ENCODE measurements at places on chromosomes 6 and 20.

DNA sequence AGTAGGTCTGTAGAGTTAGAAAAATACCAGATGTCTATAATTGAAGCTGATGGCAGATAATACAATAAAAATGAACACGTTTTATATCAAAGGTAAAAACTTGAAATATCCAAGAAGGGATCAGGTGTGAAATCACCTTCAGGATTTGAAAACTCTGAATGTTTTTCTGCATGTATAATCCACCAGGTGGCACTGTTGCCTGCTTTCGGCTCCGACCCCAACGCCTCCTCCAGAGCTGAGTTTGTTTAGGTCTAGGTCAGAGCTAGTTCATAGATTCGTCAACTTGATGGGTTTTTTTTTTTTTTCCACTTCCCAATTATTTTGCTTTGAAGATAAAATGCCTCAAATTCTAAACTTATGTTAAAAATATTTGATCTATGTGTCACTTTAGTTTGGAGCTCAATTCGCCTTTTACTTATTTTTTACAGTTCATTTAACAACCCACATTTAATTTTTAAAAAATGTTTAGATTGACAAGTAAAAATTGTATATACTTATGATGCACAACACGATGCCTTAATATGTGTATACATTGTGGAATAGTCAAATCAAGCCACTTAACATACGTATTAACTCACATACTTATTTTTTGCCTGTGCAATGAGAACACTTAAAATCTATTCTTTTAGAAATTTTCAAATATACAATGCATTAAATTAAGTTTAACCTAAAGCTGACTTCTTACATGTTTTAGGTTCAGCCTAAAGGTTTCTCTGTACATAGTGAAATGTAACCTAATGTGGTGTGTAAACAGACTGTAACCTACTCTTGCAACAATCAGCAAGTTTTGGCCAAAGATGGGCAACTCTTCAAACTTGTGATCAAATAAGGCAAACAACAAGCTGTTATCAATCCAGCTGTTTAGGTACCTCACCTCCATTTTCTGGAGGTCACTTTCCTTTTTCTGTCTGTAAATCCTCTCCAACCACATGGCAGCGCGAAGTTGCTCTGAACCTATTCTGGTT, 39.4 kb upstream of the ENPP4 start:
- DNase-seq: peak; percentile 51

DNA sequence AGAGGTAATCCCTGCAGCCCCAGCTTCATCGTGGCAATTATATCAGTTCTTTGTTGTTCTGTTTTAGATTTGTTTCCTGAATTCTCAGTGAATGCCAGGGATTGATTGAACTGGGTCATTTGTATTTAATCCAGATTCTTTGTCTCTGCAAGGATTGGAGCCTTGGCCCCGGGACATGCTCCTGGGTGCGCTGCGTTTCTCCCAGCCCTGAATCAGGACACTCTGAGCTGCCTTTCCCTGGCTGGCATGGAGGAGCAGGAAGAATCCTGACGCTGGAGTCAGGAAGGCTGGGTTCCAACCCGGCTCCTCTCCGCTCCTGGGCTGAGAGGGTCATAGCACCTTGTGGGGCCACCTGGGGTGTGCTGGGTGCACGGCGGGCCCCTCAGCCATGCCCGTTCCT, 545.6 kb downstream of the QKI start:
- no peak for DNase-seq

GRCh38 chr6:80638213-80639055, 532.0 kb downstream of the BCKDHB start:
- peak; percentile 50 for DNase-seq

DNA sequence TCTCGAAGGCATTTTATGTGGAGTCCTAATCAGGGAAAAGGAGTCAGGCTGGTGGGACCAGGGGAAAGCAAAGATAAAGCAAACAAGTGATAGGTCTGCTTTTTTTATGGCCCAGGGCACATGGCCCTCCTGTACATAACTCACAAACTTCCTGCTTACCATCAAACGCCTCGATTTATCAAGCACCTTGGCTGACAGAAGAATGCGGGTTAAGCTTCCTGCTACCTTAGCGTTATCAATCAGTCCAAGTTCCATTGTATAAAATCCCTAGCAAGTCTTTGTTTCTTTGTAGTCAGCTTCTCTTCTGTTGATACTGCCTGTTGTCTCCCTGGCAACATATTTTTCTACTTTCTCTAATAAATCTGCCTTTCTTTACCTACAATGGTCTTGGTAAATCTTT, 4.1 kb upstream of the TRIM27 start:
- no peak for DNase-seq

DNA sequence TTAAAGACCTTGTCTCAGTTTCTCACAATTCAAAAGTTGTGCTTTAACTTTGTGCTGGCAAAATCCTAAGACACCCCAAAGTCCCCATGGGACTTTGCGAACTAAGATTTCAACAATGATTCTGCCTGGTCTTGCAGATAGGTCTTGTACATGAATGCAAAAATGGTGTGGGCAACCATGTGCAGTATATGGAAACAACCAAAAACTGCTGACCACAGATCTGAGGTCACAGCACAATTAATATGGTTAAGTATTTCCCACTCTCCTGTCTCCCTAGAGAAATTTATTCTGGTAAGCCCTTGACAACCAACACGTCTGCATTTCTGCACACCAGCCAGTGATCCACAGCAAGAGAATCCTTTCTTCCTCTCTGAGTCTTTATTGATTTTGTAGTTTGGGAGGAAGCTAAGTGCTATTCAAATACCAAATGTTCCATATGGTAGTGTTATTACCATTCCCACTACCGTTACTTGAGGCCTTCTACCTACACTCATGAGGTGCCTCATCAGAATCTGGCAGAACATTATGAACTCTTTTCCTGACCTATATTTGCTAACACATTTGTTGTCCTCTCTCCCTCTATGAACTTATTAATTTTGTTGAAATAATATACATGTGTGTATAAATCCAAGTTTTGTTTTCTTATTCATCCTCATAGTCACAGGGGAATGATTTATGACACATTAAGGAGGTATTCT, 178.7 kb downstream of the ATXN1 start:
- no peak for DNase-seq

GRCh38 chr20:19232997-19233794, 20.8 kb downstream of the SLC24A3 start:
- DNase-seq: no peak

DNA sequence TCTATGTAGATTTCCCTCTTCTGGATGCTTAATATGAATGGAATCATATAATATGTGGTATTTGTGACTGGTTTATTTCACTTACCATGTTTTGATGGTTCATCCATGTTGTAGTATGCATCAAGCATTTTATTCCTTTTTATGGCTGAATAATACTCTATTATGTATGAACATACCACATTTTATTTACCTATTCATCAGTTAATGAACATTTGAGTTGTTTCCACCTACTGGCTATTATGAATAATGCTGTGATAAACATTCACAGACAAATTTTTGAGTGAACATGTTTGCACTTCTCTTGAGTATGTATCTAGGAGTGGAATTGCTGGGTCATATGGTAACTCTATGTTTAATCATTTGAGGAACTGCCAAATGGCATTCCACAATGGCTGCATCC, 14.9 kb upstream of the ZNF451 start:
- DNase-seq: no peak

DNA sequence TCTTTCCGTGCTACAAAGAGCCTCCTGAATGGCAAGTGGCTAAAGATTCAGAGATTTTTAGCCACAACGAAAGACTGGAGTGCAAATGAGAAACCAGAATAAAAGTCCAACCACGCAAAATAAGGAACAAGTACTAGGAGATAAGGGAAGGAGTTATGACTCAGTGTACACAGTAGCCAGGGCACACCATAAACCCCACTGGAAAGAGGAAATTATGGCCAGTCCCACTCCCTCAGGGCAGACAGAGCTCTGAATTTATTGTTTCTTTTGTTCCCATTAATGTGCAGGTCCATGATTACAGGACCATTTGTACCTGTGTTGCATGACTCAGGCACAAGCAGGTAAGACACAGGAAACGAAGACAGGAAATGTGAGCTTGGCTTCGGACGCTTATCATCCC, 150.3 kb upstream of the PREP start:
- DNase-seq: no peak

DNA sequence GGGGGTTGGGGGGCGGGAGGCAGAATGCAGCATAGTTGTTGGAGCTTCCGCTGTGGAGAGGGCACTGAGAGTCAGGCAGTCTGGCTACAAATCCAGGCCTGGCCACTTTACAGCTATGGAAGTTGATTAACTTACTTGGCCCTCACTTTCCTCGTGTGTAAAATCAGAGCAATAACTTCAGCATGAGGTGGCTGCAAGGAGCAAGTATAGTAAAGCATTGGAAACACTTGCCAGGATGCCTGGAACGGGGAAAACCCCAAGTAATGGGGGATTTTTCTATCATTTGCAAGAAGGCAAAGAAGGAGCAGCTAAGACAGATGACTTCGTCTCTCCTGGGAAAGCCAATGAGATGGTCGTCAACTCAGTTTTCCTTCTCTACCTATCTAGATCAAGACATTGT, 35.8 kb downstream of the AGPAT4 start:
- DNase-seq: no peak

DNA sequence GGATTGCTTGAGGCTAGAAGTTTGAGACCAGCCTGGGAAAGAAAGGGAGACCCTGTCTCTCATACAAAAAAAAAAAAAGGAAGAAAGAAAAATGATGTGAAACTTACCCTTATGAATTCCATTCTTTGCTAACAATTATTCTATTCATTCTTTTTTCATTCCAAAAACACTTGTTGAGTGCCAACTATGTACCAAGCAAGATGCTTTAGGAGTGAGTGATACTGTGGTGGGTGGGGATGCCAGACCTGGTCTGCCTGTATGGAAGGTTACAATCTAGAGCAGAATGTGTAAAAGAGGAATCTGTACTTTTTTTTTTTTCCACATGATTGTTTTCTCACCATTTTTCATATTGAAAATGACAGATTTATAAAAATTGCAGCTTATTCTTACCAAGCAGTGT, 73.8 kb upstream of the TULP1 start:
- DNase-seq: no peak

DNA sequence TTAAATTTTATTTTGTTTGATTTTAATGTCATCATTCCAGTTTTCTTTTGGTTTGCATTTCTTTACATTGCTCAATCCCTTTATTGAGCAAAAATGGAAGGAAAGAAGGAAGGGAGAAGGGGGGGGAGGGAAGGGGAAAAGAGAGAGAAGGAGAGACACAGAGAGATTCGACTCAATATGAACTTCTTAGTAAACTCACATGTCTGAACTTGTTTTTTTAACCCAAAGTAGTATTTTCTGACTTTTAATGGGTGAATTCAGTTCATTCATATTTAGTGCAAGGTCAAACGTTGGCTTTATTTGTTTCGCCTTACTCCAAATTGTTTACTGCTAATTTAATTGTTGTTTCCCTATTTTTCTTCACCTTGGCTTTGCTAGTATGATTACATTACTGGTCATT, 278.6 kb downstream of the COL12A1 start:
- DNase-seq: no peak

- peak; percentile 79 for DNase-seq
Observed at GRCh38 chr6:14100138-14100537, 17.4 kb upstream of the CD83 start.

GRCh38 chr20:32574296-32575226, 10.6 kb downstream of the NOL4L start:
- DNase-seq: peak; percentile 32

DNA sequence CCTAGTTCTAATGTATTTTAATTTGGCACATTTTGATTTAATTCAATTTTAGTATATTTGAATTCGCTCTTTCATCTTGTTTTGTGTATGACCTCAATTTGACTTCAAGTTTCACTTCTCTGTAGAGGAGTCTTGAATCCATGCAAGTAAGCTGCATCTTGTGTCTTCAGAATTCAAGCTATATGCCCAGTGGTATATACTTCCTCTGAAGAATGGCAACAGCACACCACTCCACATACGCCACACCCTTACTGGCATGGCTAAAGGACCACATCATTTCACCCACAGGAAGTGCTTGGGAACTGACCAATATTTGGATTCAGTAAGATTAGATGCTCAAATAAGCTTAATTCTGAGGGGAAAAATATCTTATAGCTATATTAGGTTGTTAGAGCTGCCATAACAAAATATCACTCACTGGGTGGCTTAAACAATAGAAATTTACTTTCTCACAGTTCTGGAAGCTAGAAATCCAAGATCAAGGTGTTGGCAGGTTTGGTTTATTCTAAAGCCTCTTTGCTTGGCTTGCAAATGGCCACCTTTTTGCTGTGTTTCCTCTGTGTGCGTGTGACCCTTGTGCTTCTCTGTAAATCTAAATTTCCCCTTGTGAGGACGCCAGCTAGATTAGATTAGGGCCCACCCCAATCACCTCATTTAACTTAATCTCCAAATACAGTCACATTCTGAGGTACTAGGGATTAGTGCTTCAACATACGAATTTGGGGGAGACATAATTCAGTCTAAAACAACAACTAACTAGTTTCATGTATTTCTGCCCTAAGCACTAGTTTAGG, 2.8 kb upstream of the ASF1A start:
- peak; percentile 38 for DNase-seq

- DNase-seq: no peak
Observed at GRCh38 chr6:130537447-130537846, 171.6 kb downstream of the TMEM200A start.

DNA sequence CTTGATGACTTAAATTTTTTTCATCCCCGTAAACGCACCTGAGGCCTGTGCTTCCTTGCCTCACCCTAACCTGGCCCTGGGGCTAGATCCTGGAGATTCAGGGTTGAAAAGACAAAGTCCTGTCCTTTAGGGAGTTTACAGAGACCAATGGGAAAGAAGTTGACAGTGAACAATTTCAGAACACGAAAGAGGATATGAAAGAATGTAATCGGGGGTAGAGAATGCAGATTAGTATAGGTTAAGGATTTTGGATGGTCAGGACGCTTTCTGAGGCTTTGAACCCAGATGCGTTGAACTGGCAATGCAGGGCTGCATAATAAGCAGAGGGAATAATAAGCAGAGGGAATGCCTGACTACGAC, 1.7 kb upstream of the FBXO5 start:
- peak; percentile 47 for DNase-seq

DNA sequence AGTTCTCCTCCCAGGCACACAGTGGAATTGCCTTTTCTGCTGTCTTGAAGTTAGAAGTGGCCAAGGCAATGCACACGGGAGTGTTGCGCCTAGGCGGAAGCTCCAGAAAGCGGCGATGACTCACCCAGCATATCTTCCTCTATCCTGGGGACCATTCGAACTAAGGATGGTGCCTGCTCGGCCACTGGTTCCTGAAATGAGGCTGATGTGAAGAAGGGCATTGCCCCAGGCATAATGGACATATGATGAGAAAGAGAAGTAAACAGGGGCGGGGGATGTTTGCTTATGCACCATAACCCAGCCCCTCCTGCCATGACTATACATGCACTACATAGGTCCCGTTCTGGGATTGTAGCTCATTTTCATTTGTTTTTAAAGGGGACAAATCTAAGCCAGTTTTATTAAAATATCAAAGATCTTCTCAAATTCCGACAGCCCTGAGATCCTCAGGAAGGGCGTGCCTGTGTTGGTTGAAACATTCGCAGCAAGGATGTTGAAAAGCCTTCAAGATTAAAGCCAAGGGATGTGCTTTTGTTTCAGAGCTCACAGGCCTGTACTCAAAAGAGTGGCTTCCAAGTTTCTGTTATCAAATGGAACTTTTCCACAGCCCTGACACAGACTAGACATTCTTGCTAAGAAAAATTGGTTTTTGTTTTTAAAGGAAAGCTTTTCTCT, 218.5 kb downstream of the LY86 start:
- no peak for DNase-seq

GRCh38 chr20:38054647-38055046, 21.1 kb downstream of the RPRD1B start:
- DNase-seq: no peak

All from RPMI8226 (cell line).